ENCODE measurements at places on chromosomes 1 and 21. TPM values are rescaled to one million over a fixed set of nuclear protein-coding genes. Genes with fewer than 3 reads are reported as not detected.

The IVL gene
- total RNA-seq, result not detected

The SYTL1 gene
- total RNA-seq, result 0.22 TPM

The NCF2 gene
- 1.2 TPM for total RNA-seq

The RNF207 gene
- 10.7 TPM for total RNA-seq

All from articular chondrocyte of knee joint (primary cell).